ENCODE measurements at places on chromosomes 4 and X.
A peak's percentile ranks its signal among the peaks of the same experiment; 100 is the strongest.

DNA sequence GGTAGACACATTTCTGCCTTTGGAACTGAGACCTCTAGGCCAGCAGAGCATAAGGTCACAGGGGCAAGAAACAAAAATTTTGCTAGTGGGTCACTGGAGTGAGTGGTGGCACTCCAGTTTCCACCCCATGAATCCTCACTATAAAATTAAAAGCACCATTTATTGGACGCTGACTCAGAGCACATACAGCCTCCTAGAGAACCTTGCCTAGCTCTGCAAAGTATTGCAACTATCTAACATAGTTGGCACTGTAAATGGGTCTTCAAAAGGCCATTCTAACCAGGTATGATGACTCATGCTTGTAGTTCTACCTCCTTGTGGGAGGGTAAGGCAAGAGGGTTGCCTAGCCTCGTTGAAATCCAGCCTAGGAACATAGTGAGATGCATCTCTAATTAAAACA lies 25.1 kb downstream of the RRAGB start:
- H3K27me3 ChIP-seq: no peaks in the 10 kb centered on the region
- no peak overlapping the region for H3K27ac ChIP-seq
- H3K4me1 ChIP-seq: no peaks in the 10 kb centered on the region

DNA sequence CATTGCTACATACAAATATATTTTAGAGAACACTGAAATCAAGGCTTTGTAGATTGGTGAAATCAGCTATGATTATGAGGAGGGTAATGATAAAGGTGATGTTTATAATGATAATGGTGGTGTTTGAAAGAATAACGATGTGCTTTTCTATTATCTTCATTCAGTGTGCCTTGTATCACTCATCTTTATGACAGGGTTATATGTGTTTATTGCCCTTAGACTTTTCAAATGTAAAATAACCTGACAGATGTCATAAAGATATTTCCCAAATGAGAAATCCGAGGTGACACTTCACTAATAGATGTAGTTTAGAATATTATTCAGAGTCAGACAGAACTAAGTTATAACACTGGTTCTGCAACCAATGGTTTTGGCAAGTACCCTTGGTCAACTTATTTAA lies 323.0 kb upstream of the SPANXN4 start:
- no peaks in the 10 kb centered on the region for H3K27me3 ChIP-seq
- H3K4me1 ChIP-seq: no peaks in the 10 kb centered on the region
- no peaks in the 10 kb centered on the region for H3K36me3 ChIP-seq
- H3K4me3 ChIP-seq: no peak overlapping the region
- DNase-seq: no peak

GRCh38 chrX:132505116-132505515 lies 16.3 kb upstream of the MBNL3 start:
- DNase-seq: no peak
- H3K27me3 ChIP-seq: peaks cover 2% of the 10 kb centered on the region
- no peaks in the 10 kb centered on the region for H3K36me3 ChIP-seq
- no peaks in the 10 kb centered on the region for H3K4me1 ChIP-seq

DNA sequence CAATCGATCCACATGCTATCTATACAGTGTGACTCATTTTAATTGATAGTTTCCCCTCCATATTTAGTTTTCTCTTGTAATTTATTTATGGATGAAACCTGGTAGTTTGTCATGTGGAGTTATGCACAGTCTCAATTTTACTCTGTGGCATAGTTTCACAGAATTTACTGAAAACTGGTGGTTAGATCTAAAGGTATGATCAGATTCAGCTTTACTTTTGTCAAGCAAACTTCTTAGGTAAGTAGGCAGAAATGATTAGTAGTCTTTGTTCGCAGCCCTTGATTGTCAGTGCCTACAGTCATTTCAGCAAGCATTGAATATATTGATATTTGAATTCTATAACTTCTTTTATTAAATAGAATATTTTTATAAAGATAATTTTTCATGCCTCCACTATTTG lies 2.5 kb downstream of the ADD1 start:
- H3K27me3 ChIP-seq: no peaks in the 10 kb centered on the region
- H3K36me3 ChIP-seq: peaks cover 29% of the 10 kb centered on the region
- H3K4me1 ChIP-seq: peaks cover 53% of the 10 kb centered on the region
- no peak for DNase-seq
- peak overlapping the region; percentile 95 for H3K4me3 ChIP-seq

DNA sequence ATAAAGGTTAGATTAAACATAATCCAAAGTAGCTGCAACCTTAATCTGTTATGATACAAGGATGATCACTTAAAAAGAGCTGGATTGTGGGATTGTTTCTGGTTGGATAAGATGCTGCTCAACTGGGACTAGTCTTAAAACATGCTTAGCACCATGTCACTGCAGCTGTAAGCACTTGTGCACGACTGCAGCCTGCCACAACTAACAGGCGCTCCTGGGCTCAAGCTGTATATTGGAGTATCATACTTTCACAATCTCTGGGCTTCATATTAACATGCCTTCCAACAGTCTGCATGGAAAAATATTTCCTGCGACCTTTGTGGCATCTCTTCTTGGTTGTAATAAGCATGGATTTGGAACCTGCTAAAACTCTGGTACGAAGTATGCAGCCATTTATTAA lies 493.0 kb upstream of the PITX2 start:
- H3K4me1 ChIP-seq: no peaks in the 10 kb centered on the region
- no peak overlapping the region for H3K4me3 ChIP-seq
- H3K27me3 ChIP-seq: no peaks in the 10 kb centered on the region
- no peaks in the 10 kb centered on the region for H3K36me3 ChIP-seq
- no peak overlapping the region for H3K27ac ChIP-seq

- no peak for DNase-seq
- no peak overlapping the region for H3K27ac ChIP-seq
- H3K36me3 ChIP-seq: no peaks in the 10 kb centered on the region
- H3K4me3 ChIP-seq: no peak overlapping the region
Observed at GRCh38 chr4:174869339-174869738, 40.3 kb upstream of the GLRA3 start.

All from activated CD8-positive, alpha-beta T cell treated with anti-CD3 and anti-CD28 coated beads, Interleukin-2, amount 10 ng/mL, durations not matched to agents 7 days and 5 days (primary cell).